ENCODE measurements at places on chromosomes 12 and 14. TPM values are rescaled to one million over a fixed set of nuclear protein-coding genes. Genes with fewer than 3 reads are reported as not detected.

DNA sequence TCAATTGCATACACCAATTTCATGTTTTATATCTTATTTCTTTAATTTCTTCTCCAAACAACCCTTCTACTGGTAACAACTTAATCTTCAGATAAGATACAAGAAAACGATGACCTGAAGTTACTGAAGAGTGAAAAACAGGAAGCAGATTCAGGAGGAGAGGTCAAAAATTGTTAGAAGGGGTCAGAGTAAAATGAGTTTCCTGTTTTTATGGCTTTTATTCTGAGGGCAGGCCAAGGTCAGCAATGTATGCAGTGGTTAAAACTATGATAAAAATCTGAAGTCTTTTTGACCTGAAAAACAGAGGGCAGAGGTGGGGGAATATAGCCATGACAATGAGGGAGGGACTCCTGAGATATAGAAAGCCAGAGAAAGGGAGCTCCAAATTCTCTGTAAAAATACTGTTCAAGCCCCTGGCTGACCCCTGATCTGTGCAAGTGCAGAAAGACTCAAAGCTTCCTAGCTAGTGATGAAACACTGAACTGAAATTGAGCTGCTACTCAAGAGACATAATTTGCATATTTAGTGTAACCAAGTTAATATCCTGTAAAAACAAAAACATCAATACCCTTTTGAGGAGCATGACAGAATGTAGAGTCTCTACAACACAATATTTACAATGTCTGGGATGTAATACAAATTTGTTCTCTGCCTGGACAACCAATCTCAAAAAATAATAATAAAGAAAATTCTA, 514.3 kb upstream of the SEL1L start:
- no peak for DNase-seq

The SRGAP1 gene
- 0.96 TPM for total RNA-seq

The FAM90A1 gene
- 0.62 TPM for total RNA-seq

- no peak for DNase-seq
Measured at GRCh38 chr12:19316425-19316824, 122.9 kb upstream of the AEBP2 start.

The CCDC38 gene
- total RNA-seq, result 0.08 TPM

The PLEKHH1 gene
- total RNA-seq, result 0.95 TPM

- no peak for DNase-seq
Measured at GRCh38 chr12:19891936-19892591, 452.8 kb downstream of the AEBP2 start.

- no peak for DNase-seq
Measured at GRCh38 chr14:75293920-75294648, 15.5 kb downstream of the FOS start.

The TPPP2 gene
- total RNA-seq, result not detected

DNA sequence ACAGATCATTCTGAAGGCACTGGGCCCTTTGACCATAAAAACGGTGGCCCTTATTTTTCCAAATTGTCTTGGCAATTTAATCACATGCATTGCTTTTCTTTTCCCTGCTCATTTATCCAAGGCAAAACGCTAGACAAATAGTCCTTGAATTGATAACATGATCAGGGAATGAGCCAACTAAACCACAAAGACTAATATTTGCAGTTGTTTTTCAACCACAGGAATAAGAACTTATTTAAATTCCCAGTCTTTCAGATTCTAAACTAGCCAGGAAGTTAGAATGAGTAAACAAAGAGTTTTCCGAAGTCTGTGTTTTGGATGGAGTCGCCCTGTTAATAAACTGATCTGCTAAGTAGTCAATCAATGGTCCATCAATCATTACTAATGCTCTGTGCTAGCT, 14.9 kb downstream of the TBX5 start:
- no peak for DNase-seq

The SAMD15 gene
- total RNA-seq, result 1.1 TPM

DNA sequence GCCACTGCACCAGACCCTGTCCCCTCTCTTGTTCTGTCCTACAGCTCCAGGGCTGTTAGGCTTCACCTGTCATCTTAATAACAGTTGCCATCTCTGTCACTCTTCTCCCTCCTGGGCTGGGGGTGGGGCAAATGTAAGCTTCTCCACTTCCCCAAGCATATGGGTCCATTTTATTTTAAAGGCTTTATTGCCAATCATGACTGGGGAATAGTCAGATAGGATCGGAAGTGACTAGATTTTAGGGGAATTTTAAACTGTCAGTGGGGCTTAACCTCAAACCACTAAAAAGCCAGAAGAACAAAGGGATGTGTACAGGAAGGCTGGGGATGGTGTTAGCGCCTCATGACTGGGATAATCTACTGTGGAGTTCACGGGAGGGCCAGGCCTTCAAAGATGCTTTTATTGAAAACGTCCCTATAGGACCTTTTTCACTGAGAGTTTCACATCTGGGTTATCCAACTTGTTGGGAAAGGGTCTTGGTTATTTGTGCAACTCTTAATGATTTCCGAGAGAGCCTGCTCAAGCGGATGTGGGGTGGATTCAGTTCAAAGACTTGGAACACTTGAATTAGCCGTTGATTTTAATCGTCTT, 41.6 kb downstream of the CHST11 start:
- DNase-seq, result no peak

The SALL2 gene
- 6.3 TPM for total RNA-seq

The WDR89 gene
- 17.4 TPM for total RNA-seq

DNA sequence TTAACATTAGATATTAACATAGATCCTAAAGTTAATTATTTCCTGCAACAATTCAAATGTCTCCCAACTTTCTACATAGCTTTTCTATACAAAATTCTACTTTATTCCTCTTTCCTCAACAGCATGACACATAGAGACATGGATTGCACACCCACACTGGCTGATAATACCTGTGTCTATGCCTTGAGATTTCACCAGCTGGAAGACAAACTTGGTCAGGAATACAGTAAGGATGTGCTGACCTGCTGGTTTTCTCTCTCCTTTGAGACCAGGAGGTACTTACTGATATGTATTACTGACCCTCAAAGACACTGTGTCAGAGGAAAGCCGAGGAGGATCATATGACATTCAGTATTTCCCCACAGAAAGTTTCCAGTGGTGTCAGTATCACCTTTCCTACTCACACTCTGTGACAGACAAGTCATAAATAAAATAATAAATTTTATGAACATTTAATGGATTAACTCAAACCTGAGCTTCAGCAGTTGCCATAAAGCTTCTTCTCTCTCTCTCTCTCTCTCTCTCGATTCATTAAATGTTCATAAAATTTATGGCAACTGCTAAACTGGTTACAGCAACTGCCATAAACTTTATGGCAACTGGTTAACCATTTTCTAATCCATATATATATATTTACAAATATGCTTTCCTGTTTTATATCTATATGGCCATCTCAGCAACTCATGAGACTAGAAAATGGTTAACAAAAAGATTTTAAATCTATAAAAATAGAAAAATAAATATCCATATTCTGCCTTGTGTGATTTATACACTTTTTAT, 22.7 kb downstream of the EIF2S3B start:
- DNase-seq, result no peak

GRCh38 chr14:72715850-72716228, 178.1 kb downstream of the DPF3 start:
- no peak for DNase-seq

The PIANP gene
- 0.08 TPM for total RNA-seq

GRCh38 chr12:6692888-6693287, 3.7 kb upstream of the ZNF384 start:
- no peak for DNase-seq

The SLCO1B1 gene
- not detected for total RNA-seq

- no peak for DNase-seq
Measured at GRCh38 chr12:108190529-108190928, 61.4 kb downstream of the WSCD2 start.

- DNase-seq, result no peak
Measured at GRCh38 chr14:65106736-65107135, 4.4 kb upstream of the MAX start.

The LRRC43 gene
- 0.16 TPM for total RNA-seq

DNA sequence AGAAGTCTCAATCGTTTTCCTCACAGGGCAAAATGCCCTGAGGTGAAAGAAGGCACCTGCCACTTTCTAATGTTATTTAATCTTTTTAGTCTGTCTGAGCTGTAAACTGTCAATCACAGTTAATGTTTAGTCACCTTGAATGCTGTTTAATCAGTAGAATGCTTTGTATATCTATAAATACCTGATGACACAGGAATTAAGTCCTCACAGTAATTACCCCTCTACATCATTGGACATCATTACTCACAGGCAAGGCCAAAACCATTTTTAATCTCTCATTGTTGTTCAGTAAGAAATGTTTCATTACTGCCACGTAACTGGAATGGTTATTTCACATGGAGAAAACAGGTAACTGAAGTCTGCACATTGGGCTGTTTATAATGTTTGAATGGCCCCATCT, 178.8 kb downstream of the EXOC5 start:
- no peak for DNase-seq

GRCh38 chr12:9064815-9065606, 50.7 kb downstream of the A2M start:
- no peak for DNase-seq

DNA sequence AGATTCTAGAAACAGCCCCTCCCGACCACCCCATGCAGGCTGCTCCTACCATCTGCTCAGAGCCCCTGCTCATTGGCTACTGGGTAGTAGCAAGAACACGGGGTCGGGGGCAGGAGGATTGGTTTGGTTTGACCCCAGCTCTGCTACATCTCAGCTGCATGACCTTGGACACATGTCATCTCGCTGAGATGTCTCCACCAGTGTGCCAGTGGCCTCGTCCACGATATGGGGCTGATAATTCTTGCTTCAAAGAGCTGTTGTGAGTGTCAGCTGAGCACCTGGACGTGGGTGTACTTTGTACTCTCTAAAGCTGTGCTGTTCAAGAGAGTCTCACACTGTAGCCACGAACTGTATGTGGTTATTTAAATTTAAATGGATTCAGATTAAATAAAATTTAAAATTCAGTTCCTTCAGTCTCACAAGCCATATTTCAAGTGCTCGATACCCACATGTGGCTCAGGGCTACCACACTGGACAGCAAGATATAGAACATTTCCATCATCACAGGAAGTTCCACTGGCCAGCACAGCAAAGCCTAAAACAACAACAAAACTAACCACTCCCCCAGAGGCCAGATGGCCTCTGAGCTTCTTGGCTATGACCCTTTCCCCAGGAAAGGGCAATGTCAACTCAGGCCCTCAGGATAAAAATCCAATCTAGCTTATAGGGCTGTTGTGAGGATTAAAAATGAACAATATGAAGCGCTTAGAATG, 18.6 kb downstream of the LTBP2 start:
- no peak for DNase-seq

GRCh38 chr12:56935157-56935556, 949 bp upstream of the SDR9C7 start:
- DNase-seq, result no peak

- no peak for DNase-seq
Measured at GRCh38 chr14:101377069-101377468, 184.2 kb upstream of the DIO3 start.

GRCh38 chr12:92844151-92844763, 84.8 kb downstream of the EEA1 start:
- DNase-seq, result no peak

DNA sequence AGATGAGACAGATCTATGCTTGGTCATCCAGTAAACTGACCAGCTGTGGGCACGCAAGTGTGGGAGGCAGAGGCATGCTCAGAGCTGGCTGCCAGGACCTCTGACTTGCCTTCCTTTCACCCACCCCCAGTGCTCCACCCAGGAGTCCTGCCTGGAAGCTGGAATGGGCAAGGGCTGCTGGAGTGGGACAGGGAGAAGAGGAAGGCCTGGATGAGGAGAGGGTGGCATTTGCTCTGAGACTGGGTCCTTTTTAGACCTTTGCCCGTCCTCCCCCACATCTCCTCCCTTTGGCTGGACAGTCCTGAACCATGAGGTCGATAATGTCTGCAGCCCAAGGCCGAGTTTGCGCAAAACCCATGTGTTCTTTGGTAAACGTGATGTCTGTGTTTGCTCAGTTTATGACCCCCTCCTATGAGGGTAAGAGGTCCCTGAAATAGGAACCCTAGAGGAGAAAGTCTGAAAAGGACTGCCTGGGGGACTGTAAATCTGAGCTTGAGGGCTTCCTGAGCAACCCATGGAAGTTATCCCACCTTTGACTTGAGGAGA, 3.8 kb upstream of the INHBE start:
- no peak for DNase-seq

The RNASE7 gene
- total RNA-seq, result not detected

The DAO gene
- not detected for total RNA-seq

The GUCY2C gene
- total RNA-seq, result 0.08 TPM

GRCh38 chr14:96037891-96038557, 1.1 kb upstream of the C14orf132 start:
- no peak for DNase-seq

DNA sequence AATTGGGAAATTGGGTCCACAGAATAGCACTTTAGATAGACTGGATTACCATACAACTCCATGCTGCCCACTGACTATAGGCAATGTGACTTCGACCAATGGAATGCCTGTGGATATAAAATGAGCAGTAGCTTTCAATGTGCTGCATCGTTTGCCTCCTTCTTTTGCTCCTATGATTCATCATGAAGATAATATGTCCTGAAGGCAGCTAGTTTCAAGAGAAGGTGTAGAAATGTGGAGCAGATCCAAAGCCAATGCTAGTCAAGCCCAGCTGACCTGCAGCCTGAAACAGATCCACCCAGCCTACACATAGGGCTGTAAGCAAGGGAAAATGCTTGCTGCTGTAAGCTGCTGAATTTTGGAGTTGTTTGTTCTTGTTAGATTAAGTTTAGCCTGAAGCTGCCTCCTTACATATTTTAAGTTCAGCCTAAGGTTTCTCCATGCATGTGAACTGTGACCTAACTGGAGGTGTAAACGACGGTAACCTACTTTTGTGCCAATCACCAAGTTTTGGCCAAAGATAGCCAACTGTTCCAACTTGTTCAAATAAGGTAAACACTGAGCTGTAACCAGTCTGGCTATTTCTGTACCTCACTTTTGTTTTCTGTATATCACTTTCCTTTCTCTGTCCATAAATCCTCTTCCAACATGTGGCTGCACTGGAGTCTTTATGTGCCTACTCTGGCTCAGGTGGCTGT, 169.1 kb upstream of the AVPR1A start:
- no peak for DNase-seq

GRCh38 chr14:59679872-59680271, 103.3 kb upstream of the CCDC175 start:
- DNase-seq, result no peak

GRCh38 chr14:100591453-100592371, 4.5 kb upstream of the BEGAIN start:
- no peak for DNase-seq

- DNase-seq, result no peak
Measured at GRCh38 chr14:34742270-34743115, 28.1 kb upstream of the CFL2 start.

DNA sequence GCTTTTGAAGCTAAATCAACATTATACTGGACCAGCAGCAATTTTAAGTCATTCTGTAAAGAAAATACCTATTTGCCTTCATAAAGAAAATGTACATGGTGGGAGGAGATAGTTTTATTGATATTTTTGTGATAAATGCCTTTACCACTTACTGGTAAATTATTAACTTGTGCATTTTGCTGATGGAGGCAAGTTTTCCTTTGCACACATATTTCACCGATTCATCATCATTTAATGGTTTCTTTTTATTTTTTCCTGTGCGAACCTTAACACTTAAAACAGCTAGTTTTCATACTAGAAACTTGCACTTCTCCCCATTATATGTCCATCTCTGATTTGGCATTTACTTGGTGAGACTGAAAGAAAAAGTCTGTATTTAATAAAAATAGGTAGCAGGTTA, 239.3 kb downstream of the TRHDE start:
- DNase-seq, result no peak

Data from GM12878 (cell line).